ENCODE measurements at places on chromosomes 4 and X.

GRCh38 chr4:150212927-150213326, 134.7 kb downstream of the DCLK2 start:
- DNase-seq = no peak

DNA sequence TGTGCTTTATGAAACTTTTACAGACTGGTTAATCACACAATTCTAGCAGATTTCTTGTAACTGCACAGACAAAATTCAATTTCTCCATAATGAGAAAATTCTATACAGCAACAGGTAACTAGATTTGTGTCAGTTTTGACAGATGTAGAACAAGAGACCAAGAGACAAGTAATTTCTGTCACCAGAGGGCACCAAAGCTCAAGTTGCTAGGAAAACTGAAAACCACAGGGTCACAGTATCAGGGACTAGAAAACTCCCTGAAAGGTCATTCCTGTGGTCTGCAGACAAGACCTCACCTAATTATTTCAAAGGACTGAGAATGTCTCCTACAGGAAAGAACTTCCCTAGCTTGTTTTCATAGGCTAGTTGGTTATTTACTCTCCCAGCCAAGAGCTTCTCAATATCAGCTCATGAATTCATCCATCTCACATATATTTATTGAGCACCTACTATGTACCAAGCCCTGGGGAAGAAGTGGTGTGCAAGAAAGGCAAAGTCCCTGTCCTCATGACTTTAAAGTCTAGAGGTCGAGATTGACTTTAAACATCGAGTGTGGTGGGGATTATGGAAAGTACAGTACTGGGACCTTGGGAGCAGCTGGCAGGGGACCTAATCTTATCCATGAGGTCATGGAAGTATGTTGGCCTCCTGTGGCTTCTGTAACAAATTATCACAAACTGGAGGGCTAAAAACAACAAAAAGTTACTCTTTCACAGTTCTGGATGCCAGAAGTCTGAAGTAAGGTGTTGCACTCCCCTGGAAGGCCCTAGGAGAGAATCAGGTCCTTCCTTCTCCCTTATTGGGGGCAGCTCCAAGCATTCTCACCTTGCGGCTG, 47.8 kb upstream of the SETD7 start:
- peak; percentile 45 for DNase-seq

DNA sequence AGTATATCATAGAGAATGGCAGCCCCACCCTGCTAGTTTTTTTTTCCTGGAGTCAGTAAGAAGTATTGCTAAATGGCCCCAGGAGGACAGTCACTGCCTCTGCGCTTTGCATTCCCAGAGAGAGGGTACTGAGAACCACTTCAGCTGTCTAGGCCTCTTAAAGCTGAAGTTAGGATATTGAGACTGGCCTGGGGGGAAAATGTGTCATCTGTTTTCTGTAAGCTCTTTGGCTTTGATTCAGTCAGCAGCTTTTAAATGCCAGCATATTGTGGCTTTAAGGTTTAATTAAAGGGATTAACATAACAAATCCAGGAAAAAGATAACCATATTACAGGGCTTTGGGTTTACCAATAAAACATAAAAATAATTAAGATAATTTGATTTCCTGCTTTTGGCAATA, 852.0 kb downstream of the PCDH18 start:
- DNase-seq = no peak

- no peak for DNase-seq
Observed at GRCh38 chr4:141573678-141574077, 62.7 kb upstream of the IL15 start.

DNA sequence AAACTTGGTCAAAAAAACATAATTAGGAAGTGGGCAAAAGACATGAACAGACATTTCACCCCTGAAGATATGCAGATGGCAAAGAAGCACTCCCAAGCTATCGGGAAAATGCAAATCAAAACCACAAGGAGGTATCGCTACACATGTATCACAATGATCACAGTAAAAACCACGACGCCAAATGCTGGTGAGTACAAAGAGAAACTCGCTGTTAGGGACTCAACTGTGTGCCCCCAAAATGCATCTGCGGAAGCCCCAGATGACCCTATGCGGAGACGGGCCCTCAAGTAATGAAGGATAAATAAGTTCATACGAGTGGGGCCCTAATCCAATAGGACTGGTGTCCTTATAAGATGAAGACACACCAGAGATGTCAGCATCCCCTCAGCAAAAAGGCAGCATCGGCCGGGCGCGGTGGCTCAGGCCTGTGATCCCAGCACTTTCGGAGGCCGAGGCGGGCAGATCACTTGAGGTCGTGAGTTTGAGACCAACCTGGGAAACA, 10.2 kb downstream of the GAK start:
- no peak for DNase-seq

DNA sequence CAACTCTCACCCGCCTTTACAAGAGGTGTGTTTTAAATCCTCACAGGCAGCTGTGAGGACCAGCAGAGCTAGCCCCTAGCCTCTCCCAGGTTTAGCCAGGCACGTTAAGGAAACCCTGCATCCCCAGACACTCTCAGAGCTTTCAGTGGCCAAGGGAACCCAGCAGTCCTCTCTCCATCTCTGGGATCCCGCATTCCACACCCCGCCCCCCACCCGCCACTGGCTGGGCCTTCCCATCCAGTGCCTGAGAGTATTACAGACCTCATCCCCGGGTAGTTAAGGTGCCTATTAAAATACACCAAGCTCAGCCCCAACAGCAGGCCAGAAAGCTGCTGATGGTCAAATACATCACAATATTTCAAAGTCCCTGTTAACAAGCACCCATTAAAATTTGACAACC, 256.2 kb downstream of the BCOR start:
- no peak for DNase-seq

DNA sequence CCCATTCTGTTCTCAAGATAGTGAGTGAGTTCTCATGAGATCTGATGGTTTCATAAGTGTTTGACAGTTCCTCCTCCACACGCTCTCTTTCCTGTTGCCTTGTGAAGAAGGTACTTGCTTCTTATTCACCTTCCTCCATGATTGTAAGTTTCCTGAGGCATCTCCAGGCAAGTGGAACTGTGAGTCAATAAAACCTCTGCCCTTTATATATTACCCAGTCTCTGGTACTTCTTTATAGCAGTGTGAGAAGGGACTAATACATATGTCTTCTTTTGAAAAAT, 58.4 kb downstream of the CFAP299 start:
- no peak for DNase-seq

DNA sequence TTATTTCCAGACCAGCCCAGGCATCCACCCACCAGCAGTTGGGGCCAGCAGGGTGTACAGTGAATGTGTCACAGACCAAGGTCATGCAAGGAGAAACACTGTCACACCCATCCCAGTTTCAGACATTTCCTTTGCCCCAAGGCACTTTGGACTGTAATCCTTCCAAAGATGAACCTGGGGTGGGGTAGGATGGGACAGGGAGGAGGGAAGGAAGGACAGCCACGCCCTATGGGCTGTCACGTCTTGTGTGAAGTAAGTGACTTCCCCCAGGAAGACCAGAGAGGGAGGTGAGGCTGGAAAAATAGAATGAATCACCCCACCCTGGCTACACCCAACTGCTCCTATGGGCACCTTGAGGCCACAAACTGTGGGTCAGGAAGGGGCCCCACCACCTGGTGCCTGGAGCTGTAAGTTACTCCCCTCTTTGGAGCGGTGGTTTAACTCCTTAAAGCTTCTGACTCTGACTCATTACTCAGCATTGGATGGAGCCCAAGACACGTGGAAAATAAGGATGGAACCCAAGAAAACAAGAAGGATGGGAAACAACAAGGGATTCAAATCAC, 349.9 kb upstream of the KLF3 start:
- no peak for DNase-seq
